CD4-positive, alpha-beta T cell treated with Interleukin-4 for 4 hours (primary cell): ENCODE measurements at places on chromosomes 13 and 19.
A peak's percentile ranks its signal among the peaks of the same experiment; 100 is the strongest.

DNA sequence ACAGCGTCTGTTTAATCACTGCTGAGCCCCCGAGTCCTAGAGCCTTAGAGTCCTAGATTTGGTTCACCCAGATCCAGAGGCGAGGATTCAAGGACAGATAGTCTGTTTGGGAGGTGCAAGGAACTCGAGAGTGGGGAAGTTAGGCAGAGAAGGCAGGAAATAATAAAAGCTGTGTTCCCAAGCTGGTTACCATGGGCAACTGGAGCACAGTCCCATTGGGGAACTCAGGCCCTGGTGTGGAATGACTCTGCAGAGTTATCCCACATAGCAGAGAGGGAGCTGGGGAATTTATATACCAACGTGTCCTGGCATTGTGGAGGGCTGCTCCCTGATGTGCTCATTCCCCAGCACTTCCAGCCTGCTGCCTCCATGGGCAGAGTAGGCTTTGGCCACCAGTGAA is 9.7 kb downstream of the IGSF23 start:
- no peak for DNase-seq

- no peak for DNase-seq
Observed at GRCh38 chr19:35204799-35205732, 23.5 kb downstream of the FAM187B start.

- DNase-seq = peak; percentile 92
Observed at GRCh38 chr13:44435142-44435918, 61.7 kb downstream of the SERP2 start.

DNA sequence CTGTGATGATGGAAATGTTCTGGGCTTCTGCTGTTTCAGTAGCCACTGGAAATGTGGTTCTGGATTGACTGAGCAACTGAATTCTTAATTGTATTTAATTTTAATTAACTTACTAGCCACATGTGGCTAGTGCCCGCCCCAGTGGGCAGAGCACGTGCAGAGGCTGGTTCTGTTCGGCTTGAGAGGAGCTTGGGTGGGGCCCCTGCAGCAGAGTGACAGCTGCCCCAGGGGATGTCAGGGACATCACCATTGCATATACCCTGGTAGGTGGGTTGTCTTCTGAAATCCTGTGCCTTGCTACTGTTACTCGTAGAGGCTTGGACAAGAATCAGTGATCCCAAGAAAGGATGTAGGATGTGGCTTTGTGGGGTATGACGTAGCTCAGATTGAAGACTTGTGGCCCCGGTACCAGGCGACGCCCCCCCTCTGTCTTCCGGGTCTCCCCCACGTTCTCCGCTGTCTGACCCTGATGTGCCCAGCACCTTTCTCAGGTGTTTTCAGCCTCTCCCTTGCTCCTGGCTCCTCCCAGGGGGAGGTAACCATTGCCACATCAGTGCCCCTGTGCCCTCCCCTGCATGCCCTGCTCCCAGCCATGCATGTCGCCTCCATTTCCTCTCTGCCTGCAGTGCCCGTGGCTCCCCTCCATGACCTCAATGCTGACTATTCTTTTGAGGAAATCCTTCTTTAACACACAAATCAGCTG is 102.6 kb upstream of the RNF113B start:
- DNase-seq = no peak

DNA sequence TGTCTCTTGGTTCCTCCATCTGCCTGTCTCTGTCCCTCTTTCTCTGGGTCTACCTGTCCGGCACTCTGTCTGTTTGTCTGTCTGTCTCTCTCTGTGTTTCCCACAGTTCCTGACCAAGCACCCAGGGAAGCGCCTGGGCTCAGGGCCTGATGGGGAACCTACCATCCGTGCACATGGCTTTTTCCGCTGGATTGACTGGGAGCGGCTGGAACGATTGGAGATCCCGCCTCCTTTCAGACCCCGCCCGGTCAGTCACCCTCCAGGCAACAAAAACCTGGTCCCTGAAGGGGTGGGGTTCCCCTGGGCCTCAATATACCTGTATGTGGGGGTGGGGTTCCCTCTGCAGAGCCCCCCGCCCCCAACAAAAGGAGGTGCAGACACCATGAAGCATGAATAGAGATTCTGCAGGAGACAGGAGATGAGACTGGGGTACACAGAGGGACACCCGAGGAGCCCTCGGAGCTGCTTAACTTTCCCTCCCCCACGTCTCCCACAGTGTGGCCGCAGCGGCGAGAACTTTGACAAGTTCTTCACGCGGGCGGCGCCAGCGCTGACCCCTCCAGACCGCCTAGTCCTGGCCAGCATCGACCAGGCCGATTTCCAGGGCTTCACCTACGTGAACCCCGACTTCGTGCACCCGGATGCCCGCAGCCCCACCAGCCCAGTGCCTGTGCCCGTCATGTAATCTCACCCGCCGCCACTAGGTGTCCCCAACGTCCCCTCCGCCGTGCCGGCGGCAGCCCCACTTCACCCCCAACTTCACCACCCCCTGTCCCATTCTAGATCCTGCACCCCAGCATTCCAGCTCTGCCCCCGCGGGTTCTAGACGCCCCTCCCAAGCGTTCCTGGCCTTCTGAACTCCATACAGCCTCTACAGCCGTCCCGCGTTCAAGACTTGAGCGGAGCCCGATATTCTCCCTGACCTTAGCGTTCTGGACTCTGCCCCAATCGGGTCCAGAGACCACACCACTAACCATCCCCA is 2.6 kb upstream of the CACNG7 start:
- peak; percentile 47 for DNase-seq

DNA sequence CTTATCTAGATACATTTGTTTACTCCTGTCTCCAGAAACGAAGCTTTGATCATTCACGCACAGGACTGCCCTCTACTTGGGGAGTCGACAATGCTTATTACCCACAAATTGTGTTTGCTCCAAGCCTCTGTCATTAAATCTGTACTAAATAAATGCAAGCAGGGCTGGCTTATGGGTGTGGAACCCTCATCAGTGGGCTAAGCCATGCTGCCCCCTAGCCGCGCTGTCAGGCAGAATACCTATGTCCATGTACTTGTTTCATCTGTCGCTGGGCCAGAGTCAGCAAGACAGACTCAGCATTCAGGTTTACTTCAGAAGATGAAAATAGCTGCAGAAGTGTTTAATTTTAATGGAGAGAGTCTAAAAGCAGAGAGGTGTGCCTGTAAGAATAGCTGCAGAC is 110.0 kb upstream of the PRR20A start:
- DNase-seq = no peak
